ENCODE measurements at places on chromosomes 11 and 22. TPM values are rescaled to one million over a fixed set of nuclear protein-coding genes. Genes with fewer than 3 reads are reported as not detected.

The C22orf31 gene
- not detected for total RNA-seq

The CBLIF gene
- total RNA-seq, result not detected

The OR2D2 gene
- total RNA-seq, result 0.49 TPM

The ACER3 gene
- total RNA-seq, result 41.8 TPM

The C11orf91 gene
- 1.3 TPM for total RNA-seq

The OLFML1 gene
- total RNA-seq, result not detected

The ALDH3B1 gene
- 18.3 TPM for total RNA-seq

The APOA1 gene
- total RNA-seq, result 1.7 TPM

The OSM gene
- not detected for total RNA-seq

DNA sequence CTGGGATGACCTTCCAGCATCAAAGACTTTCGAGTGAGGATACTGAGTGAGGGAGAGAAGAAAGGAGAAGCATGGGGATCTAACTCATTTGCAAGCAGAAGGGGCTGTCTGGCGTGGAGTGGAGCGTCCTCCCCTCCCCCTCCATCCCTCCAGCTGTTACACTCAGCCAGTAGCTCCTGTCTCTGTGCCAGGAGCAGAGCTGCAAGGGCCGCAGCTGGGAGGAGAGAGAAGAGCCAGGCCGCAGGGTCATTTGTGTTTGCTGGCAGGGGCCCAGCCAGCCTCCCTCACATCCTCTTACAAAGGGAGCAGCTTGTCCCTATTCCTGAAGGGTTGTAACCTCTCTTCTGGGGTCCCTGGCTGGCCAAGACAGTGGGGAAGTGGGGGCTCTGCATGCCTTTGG is 57.9 kb downstream of the NECTIN1 start:
- DNase-seq, result no peak

DNA sequence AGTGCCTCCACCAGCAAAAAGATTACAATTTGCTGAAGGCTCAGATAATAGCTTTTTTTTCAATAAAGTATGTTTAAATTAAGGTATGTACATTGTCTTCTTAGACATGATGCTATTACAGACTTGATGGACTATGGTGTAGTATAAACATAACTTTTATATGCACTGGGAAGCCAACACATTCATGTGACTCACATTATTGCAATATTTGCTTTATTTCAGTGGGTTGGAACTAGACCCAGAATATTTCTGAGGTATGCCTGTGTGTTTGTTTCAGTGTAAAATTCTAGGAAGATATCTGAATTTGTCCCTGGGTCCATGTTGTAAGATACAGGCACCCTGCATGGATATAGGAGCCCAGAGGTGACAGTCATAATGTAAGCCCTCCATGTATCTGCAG is 120.0 kb upstream of the BDNF start:
- DNase-seq, result no peak

DNA sequence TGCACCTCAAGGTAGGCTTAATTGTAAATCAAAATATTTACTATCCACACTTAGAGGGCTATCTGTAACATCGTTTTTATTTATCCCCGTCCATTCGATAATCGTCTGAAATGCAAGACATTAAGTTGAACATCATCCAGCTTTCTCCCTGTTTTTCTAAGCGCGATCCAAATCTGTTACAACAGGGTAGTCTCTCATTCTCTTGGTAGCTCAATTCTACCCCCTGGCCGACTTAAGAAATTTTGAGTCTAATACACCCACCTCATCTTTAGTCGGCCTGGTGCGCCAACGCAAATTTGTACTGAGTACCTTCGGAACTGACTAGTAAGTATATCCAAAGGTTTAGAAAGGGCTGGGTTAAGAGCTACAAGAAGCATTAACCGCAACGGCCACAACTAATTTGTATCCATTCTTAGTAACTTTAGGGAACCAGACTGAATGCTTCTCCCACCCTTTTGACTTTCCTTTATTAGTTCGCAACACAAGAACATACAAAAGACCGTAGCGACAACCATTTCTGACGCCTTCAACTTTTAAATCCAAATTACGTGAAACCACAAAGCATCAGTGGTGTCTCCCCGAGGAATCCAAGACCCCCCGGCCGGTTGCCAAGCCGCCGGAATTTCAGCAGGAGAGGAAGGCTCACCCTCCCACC is 1.0 kb upstream of the ZNF143 start:
- DNase-seq, result no peak

GRCh38 chr11:115238086-115238485 is 266.1 kb downstream of the CADM1 start:
- DNase-seq, result no peak

- DNase-seq, result no peak
These were observed 69.3 kb downstream of the SHANK2 start for GRCh38 chr11:71182791-71183677.

- no peak for DNase-seq
These were observed 314.0 kb downstream of the NTM start for GRCh38 chr11:131684111-131685060.

GRCh38 chr11:76794371-76795289 is 11.5 kb downstream of the TSKU start:
- DNase-seq, result no peak

- DNase-seq, result no peak
These were observed 81.4 kb upstream of the CD82 start for GRCh38 chr11:44483919-44484610.

DNA sequence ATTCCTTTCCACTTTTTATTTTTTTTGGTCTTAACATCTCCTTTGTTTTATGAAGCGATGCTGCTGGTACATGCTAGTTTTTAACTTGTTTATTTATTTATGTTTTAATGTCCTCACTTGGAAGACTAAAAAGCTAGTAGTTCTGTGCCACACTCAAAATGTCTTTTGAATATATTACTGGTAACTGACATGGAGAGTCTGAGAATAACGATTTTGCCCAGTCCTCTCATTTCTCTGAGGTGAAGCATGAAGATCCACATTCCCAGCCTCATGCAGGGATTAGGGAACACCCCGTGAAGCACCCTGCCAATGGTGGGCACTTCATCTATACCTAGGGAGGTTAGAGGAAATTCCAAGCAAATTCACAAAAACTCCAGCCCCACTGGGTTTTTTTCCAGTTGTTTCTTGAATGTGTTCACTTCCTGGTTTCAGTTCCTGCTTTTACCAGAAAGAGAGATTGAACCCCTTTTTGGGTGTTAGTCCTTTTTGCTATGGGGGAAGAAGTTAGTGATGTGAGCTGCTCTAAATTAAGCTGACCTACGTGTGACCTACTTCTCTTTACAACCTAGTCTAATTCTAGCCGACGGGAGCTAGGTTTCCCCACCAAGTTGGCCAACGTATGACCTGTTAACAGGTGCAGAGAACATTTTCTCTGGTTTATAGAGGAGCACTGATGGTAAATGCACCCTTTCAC is 106.1 kb downstream of the SLC1A2 start:
- no peak for DNase-seq

DNA sequence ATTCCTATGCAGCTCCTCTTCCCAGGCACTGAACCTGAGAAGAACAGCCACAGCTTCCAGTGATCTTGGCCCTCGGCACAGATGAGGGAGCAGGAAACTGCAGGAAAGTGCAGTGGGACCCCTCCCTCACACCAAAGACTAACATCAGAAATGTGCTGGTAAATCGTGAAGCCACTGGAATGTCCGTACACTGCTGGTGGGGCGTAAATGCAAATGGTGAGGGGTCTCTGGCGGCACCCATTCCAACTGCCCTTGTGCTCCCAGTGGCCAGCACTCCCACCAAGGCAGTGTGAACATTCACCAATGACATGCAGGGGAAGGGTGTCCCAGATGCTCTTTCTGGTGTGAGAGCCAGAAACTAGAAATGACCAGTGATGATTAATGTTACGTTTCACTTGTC is 574.0 kb downstream of the BRD1 start:
- DNase-seq, result no peak

GRCh38 chr11:64388894-64389293 is 29.9 kb downstream of the RPS6KA4 start:
- DNase-seq, result no peak

GRCh38 chr11:75312346-75312745 is 39.1 kb downstream of the ARRB1 start:
- no peak for DNase-seq
